ENCODE measurements at places on chromosomes 4 and X.

DNA sequence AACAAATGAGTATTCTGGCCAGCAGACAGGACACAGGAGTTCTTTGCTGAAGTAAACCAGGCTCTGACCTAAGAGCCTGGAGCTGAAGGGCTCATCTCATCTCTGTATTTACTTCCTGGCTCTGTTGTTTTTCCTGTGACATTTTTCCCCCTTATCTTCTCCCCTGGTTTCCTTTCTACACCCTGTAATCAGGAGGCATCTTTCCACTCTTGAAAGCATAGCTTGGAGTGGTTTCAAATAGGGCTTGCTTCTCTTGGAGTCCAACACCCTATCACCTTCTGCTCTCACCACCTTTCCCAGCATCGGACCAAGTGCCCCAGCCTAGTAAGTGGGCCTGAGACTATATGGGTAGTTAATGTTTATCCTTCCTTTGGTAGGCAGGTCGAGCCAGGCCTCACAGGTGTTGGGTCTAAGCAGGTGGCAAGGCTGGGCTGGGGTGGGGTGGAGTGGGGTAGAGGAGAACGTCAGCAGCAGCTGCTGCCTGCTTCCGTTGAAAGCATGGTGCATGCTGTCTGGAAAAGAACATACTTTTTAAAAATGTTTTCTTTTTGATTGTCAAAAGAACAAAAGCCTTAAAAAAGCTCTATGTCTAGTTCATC lies 1.2 kb downstream of the DRP2 start:
- no peak for DNase-seq

DNA sequence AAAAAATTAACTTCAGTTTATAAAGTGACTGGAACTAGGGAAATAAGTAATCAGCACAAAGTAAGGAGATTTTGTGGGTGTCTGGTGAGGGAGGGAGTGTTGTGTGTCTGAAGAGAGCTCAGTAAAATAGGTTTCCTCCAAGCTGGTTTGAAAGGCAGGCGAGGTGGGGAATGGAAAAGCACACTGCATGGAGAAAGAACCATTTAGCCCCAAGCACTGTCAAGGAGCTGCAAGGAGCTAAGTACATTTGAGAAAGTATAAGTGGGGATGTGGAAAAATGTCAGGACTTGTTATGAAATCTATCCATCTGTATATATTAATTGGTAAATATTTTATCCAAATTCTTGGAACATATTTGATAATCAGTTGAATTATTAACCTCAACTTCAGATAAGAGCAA lies 956 bp downstream of the C4orf51 start:
- no peak for DNase-seq

DNA sequence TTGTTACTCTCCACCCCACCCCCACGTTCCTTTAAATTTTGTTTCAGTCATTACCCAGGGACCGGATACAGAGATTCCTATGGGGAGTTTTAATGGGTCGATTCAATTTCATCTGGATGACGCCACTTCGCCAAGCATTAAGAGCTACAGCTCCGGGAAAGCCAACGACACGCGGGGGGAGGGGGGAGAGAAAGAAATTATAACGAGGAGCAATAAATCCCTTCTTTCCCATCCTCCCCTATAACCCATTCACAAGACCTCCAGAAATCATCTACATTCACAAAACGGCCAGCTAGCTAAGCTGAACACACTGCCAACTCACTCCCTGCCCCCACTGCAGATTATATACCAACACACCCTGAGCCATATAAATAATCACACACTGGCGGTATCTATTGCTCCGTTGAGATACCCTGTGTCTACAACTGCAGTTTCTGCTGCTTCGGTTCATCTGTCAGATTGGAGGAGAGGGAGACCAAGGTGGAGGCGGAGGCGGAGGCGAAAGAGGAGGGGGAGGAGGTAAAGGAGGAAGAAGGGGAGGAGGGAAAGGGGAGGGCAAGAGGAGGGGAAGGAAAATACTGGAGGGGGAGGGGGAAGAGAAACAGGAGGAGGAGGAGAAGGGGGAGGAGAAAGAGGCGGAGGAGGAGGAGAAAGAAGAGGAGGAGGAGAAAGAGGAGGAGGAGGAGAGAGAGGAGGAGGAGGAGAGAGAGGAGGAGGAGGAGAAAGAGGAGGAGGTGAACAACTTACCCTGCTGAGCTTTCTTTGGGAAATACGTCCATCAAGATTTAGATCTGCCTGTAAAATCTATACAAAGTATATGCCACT lies 113.9 kb upstream of the VAMP7 start:
- DNase-seq, result peak; percentile 12

- no peak for DNase-seq
Observed at GRCh38 chr4:79920163-79920853, 152.7 kb downstream of the ANTXR2 start.

DNA sequence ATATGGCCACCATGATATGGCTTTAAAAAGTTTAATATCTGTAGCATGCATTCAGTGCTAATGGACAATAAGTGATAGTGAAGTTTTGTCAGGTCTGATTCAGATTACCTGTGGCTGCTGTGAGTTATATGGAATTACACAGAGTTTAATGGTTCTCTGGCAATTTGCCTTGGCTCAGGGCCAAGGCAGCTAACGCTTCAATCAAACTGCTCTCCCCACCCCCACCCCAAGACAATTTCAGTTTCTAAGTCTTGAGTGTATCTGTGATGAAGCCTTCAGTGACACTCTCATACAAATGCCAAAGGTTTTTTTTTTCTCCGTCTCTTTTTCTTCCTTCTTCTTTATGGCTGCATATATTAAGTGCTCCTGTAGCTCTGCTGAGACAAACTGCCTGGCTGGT lies 106.6 kb downstream of the SHROOM4 start:
- no peak for DNase-seq

- no peak for DNase-seq
Observed at GRCh38 chr4:24991015-24991414, 39.7 kb downstream of the LGI2 start.

GRCh38 chr4:180150818-180151217 lies 2092.4 kb upstream of the TENM3 start:
- DNase-seq, result no peak

DNA sequence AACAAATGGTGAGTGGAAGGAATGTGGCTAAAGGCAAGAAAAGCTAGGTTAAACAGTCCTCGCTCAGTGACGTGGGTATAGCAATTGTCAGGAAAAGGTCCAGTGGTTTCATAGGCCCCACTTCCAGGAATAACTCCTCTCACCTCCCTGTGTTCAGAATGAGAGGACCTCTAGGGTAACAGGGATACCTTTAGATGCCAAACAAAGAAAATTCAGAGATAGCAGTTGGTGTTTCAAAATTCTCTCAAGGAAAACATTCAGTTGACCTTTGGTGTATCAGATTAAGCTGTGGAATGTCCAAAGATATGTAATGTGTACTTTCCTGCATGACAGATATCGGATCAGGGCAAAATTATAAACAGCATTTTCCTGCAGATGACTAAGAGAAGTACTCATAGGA lies 155.9 kb downstream of the ARHGAP6 start:
- no peak for DNase-seq

DNA sequence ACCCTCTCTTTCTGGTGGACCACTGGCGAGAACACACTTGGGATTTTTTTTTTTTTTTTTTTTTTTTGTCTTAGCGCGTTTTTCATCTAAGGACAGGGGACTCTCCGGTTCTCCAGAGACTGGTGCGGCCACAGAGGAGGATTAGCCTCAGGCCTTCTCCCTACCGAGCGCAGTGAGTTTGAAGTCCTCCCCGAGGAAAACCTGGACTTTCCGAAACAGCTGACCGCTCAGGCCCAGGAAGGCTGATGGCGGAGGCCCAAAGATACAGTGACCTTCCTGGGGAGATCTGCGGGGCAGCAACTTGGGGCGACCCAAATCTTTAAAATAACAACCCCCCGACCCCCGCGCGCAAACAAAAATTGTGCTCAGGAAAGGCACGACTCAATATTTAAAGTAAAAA lies 9.2 kb downstream of the NKX3-2 start:
- no peak for DNase-seq

DNA sequence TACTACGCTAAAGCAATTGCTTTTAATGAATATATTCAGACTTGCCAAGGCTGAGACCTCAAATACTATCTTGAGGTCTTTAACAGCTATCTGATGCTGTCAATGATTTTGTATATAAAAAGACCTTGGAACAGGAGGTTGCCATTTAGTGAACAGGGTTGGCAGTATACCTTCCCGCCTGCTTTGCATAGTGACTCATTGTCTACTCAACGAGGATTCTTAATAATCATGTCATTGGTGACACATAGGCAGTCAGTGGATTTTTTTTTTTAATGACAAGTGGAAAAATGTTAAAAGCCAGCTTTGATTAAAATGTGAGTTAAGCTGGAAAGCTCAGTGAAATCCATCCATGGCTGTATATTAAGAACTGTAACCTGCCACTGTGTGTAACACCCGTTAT lies 164.0 kb downstream of the ASMT start:
- DNase-seq, result no peak

GRCh38 chr4:15912236-15912635 lies 26.3 kb downstream of the FGFBP1 start:
- no peak for DNase-seq

DNA sequence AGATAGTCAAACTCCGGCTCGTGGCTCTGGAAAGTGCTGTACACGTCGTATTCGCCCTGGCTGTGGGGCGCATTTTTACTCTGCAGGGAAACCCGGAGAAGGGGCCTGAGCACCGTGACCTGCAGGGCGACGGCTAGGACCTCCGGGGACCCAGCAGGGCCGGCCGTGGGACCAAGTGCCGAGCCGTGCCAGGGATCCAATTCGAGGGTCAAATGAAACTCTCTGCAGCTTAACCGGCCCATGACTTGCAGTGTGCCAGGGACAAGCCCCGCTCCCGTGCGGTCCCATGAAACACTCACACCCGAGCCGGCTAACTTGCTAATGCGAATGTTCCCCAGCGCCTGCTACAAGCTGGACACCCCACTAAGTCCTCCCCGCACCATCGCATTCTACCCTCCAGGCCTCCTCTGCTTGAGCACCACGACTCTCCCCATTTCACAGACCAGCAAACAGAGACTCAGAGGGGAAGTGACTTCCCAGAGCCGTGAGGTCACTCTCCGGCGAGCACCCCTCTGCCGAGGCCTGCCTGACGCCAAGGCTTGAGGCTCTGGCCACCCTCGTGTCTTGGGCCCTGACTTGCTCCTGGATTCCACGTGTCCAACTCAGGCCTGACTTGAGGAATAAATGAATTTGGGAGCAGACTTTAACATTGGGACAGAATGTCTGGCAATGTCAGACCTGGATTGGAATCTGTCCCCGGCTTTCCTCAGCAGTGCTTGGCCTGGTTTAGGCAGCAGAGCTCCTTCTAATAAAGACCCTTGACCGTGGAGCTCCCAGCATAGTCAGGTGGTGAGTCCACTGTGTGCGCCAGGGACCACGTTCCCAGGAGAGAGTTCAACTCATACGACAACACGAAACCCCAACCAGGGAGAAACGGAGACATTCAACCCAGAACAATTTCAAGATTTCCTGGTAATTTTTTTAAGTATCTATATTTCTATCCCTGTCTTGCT lies 93.6 kb downstream of the PPP2R2C start:
- DNase-seq, result no peak

DNA sequence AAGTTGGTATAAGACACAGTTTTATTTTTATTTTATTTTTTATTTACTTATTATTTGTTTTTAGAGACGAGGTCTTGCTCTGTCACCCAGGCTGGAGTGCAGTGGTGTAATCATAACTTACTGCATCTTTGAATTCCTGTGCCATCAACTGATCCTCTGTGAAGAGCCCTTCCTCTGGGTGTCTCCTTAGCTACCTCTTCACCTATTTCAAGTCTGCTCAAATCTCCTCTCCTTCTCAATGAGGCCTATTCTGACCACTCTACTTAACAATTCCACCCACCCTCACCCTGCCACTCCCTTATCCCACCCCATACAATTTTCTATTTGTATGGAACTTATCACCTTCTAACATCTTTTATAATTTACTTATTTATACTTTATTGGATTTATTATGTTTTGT lies 183.4 kb downstream of the PPP3CA start:
- no peak for DNase-seq

- no peak for DNase-seq
Observed at GRCh38 chr4:153450544-153450917, 15.6 kb upstream of the TMEM131L start.

- DNase-seq, result no peak
Observed at GRCh38 chr4:110623718-110624397, 981 bp upstream of the PITX2 start.

DNA sequence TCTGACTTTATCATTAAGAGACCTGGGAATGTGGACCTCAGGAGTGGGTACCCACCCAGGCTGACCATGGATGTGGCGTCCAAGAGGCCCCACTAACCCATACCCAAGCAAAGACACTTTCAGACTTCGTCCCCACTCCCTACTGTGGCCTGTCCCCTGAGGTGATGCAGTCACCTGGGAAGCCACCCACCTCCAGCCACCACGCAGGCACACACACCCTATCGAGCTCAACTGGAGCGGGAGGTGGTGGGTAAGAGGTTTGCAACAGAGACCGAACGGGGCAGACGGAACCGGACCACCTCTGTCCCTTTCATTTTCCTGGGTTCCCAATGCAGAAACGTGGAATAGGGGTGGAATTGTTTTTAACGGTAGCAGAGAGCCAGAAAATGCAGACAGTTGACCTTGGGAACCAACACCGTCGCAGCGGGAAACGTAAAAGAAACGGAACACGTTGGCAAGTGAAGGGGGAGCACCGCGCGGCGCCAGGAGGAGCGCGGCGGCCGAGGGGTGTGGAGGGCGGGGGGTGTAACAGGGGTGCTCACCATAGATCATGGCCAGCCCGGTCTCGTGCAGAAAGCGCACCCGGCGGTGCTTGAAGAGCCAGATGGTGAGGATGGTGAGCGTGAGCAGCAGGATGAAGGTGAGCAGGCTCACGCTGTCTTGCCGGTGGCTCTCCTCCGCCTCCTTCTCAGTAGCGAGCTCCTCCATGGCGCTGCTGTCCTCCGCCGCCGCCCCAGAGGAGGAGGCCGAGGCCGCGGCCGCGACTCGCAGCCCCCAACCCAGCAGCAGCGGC lies 559 bp downstream of the SLC9A7 start:
- DNase-seq, result no peak

DNA sequence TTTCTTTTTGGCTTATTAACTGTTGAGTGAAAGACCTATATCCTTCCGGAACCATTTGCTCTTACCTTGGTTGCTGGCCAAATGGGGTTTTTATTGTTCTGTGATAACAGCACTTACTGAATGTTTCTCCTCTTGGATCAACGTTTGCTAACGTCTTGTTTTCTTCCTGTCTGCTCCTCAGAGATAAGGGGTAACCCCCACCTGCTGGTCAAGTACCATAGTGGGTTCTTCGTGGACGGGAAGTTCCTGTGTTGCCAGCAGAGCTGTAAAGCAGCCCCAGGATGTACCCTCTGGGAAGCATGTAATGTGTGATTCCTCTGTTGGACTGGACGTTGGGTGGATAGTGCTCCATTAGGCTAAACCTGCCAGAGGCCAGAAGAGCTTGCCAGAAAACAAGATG lies 15.3 kb downstream of the BMX start:
- DNase-seq, result no peak

GRCh38 chr4:105994061-105994460 lies 98.8 kb downstream of the NPNT start:
- DNase-seq, result no peak
